Stimulated activated CD4-positive, alpha-beta T cell treated with anti-CD3 and anti-CD28 coated beads, Interleukin-12 subunit alpha, Interleukin-12 subunit beta, amount 100 ng/mL, for 4 hours (primary cell): ENCODE measurements at places on chromosomes 13 and 19.

DNA sequence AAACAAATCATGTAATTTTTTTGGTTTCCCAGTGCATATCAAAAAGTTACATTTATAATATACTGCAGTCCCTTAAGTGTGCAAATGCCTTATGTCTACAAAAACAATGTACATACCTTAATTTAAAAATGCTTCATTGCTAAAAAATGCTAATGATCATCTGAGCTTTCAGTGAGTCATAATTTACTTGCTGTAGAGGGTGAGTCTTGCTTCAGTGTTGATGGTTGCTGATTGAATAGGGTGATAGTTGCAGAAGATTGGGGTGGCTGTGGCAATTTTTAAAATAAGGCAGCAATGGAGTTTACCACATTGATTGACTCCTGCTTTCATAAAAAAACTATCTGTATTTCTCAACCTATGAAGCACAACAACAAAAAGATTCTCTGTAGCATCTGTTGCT is 613.9 kb downstream of the TBC1D4 start:
- no peak for DNase-seq

- DNase-seq, result no peak
Observed at GRCh38 chr13:44273991-44274770, 99.4 kb upstream of the SERP2 start.

DNA sequence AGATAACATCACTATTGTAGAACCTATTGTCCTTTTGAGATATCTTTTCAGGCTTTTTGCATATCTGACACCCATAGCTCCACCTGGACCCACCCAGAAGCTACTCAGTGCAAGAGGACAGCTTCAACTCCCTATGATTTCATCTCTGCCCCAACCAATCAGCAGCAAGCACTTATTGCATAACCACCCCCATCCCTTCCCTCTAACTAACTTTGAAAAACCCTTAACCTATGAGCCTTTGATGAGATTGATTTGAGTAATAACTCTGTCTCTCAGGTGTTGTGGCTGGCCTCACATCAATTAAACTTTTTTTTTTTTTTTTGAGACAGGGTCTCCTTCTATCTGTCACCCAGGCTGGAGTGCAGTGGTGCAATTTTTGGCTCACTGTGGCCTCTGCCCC is 13.4 kb upstream of the MTRF1 start:
- no peak for DNase-seq

- DNase-seq, result no peak
Observed at GRCh38 chr13:42997381-42997780, 5.3 kb upstream of the EPSTI1 start.

DNA sequence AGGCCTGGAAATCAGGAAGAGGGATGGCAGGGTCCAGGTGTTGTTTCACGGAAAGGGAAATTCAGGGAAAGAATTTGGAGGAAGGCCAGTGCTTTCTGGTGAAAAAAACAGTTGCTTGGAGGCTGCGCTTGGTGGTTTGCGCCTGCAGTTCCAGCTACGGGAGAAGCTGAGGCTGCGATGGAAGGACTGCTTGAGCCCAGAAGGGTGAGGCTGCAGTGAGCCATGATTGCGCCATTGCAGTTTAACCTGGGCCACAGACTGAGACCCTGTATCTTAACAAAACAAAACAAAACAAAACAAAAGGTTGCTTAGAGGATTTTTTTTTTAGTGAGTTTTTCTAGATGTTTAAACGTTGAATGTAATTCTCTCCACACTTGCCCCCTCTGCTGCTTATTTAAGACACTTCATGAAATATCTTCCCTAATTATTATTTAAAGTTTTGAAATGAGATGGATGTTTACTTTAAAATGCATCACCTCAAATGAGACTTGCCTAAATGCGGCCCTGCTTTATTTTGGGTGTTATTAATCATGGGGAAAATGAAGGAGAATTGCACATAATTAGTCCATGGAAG is 75.4 kb upstream of the TRPC4 start:
- DNase-seq, result no peak

DNA sequence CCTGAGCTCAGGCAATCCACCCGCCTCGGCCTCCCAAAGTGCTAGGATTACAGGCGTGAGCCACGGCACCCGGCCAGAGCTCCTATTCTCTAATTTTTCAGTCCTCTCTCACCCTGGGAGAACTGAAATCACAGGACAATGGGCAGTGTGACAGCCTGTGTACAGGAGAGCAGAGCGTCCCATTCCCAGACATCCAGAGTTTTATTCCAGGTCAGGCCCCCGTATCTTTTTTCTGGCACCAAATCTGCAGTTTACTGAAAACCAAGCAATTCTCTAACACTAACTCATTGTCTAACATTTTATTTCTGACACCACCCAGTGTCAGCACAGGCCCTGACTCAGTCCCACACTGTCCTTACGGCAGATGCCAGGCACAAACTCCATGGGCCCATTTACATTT is 6.7 kb downstream of the ZNF708 start:
- DNase-seq, result no peak

DNA sequence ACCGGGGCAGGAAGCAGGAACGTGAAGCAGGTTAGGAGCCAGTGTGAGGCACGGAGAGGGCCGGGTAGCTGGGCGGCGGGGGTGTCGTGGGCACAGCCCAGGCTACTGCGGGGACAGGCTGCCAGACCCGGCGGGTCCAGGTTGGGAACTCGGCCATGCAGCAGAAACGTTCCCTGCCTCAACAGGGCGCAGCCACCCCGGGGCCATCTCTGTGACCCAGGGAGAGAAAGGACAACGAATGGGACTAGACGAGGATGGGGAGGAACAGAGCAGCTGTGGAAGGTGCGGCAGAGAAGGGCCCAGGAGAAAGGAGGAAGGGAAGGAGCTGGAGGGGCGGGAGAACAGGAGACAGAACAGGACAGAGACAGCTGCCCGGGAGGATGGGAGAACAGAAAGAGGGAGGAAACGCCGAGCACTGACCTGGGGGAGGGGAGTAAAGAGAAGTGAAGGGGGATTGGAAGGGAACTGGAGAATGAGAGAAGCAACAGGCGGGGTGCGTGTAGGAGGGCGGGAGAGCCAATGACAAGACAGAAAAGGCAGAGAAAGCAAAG is 12.9 kb upstream of the GARIN5A start:
- no peak for DNase-seq

GRCh38 chr19:19860756-19861390 is 4.8 kb upstream of the ZNF253 start:
- peak; percentile 26 for DNase-seq

- DNase-seq, result no peak
Observed at GRCh38 chr19:52094526-52095130, 937 bp downstream of the ZNF841 start.

- no peak for DNase-seq
Observed at GRCh38 chr13:101552786-101553185, 100.3 kb downstream of the ITGBL1 start.

DNA sequence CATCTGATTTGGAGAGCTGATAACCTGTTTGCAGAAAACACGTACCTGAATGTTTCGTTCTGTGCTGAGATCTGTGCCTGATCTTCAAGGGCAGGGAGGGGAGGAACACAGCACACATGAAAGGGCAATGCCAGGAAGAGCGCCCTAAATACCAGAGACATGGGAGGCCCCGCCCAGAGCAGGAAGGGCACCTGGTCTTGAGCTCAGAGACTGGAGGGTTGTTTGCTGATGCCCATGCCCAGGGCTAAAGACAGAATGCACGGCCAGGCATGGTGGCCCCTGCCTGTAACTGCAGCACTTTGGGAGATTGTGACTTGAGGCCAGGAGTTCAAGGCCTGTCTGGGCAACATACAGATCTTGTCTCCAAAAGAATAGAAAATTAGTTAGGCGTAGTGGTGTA is 183.2 kb downstream of the TUBA3C start:
- DNase-seq, result no peak

DNA sequence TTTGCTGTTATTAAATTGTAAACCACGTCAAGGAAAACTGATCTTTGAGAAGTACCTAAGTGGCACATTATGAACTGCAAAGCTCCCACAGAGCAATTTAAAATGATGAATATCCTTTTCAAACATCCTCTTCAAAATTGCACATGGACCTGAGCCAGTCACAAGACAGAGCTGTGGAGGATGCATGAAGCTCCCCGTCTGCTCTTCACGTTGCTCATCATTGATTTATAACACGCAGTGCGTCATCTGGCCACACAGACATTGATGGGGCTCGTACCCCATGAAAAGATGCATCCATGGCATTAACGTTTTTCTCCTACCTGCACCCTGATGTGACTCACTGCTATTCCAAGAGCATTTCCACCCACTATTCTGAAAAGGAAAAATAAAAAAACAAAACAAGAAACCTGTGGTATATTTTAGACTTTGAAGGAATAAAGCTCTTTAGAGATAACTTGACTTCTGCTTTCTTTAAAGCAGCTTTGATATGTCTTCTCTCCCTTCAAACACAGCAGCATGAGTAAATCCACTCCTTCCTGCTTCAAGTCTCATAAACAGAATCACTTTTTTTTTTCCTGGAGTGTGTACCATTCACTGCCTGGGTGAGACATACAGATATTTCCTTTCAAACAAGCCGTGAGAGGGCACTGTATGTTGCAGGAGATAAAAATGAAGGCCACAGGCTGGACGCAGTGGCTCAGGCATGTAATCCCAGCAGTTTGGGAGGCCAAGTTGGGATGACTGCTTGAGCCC is 7.2 kb upstream of the SERTM1 start:
- DNase-seq, result no peak

GRCh38 chr13:52010890-52011631 is at the start of gene ATP7B:
Gene ATP7B, minus strand, starts transcription at chr13:52011450. Its CDS starts 113 bp downstream, at chr13:52011337.
- peak; percentile 13 for DNase-seq

GRCh38 chr13:111139452-111139851 is 24.3 kb downstream of the ARHGEF7 start:
- DNase-seq, result no peak

- no peak for DNase-seq
Observed at GRCh38 chr13:52933099-52933498, 84.7 kb upstream of the PCDH8 start.

- no peak for DNase-seq
Observed at GRCh38 chr19:892243-892893, 619 bp downstream of the MED16 start.

- no peak for DNase-seq
Observed at GRCh38 chr13:108496362-108497210, 132.8 kb upstream of the MYO16 start.

- DNase-seq, result peak; percentile 67
Observed at GRCh38 chr19:10699650-10700335, 1.4 kb upstream of the QTRT1 start.

GRCh38 chr13:110062077-110062776 is 244.7 kb downstream of the COL4A1 start:
- no peak for DNase-seq

DNA sequence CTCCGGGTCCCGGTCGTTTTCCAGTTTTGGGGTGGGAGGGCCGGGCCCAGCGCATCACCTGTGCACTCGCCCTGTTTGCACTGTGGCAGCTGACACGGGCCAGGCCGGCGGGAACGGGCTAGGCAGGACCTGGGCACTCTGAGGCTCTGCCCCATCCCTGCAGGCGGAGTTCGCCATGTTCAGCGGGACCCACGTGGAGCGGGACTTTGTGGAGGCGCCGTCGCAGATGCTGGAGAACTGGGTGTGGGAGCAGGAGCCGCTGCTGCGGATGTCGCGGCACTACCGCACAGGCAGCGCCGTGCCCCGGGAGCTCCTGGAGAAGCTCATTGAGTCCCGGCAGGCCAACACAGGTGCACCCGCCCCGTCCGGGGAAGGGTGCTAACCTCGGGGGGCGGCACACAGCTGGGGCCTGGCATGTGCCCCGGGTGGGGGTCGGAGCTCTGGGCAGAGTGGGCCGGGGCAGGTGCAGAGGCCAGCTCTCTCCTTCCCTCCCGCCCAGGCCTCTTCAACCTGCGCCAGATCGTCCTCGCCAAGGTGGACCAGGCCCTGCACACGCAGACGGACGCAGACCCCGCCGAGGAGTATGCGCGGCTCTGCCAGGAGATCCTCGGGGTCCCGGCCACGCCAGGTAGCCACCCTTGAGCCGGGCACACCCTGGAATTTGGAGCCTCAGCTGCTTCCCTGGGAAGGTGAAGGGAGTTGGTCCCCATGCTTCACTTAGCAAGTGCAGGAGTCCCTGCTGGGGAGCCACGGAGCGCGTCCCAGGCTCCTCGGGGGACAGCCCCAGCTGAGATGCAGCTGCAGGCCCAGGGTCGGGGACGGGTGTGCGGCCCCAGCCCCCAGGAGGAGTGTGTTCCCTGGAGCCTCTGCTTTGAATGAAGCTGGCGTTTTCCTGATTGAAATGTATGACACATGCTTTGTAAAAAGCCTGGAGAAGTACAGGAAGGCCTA is 9.3 kb upstream of the ZNF554 start:
- DNase-seq, result no peak

- DNase-seq, result no peak
Observed at GRCh38 chr13:21481359-21481758, 22.3 kb upstream of the ZDHHC20 start.

- no peak for DNase-seq
Observed at GRCh38 chr13:94480672-94481145, 1.2 kb upstream of the DCT start.

GRCh38 chr13:101545521-101545920 is 93.0 kb downstream of the ITGBL1 start:
- no peak for DNase-seq

DNA sequence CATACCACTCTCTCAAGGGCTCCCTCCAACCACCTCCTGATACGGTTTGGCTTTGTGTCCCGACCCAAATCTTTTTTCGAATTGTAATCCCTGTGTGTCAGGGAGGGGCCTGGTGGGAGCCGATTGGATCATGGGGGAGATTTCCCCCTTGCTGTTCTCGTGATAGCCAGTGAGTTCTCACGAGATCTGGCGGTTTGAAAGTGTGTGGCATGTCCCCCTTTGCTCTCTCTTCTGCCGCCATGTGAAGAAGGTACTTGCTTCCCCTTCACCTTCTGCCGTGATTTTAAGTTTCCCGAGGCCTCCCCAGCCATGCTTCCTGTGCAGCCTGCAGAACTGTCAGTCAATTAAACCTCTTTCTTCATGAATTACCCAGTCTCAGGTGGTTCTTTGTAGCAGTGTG is 34.7 kb upstream of the SLC15A1 start:
- no peak for DNase-seq

- no peak for DNase-seq
Observed at GRCh38 chr19:56751078-56751489, 79.5 kb upstream of the ZNF835 start.
